ENCODE measurements at places on chromosomes 11 and 22.

- no peak for DNase-seq
Measured at GRCh38 chr11:120029321-120029720, 108.6 kb downstream of the TRIM29 start.

- no peak for DNase-seq
Measured at GRCh38 chr11:14852571-14853177, 39.4 kb downstream of the CYP2R1 start.

DNA sequence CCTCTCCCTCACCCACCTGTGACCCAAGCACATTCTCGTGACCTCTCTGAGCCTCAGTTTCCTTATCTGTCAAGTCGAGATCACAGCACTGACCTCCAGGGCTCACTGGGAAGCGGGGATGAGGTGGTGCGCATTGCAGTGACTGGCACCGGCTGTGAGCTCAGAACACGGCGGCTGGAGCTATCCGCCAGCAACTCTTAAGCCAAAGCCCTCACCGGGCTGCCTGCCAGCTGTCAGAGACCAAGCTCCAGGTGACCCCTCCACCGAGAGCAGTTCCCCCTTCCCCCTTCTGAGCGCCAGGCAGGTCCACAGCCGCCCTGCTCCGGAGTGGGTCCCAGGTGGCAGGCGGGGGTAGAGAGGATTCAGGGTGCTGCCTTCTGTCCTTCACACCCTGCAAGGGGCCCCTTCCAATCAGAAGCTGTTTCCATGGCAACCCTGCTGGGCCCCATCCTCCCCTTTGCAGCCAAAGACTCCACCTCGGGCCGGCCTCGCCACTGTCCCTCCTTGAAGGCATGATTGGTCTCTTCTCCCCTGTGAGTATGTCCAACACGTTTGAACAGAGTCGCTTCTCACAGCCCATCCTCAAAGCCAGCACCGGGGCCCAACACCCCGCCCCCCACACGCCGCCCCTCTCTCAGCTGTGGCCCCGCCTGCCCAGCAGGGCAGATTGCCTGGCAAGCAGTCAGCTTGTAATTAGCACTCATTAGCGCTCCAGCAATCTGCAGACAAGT, 98.7 kb downstream of the WNT7B start:
- DNase-seq, result no peak

DNA sequence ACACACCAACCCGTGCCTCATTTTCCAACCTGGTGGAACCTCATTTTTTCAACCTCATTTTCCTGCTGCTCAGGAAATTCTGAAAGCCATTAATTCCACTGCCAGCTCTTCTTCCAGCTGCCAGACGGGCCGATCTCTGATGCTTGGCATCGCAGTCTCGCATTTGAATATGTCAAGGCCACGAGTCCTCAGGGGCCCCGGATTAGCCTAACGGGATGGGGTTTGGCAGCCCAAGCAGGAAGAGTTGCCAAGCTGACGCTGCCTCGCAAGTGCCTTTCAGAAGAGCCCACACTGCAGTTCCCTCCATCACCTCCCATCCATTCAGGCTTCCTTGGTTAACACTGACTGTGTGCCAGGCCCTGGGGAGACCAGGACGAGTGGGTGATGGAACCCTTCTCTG, 8.7 kb downstream of the RASD2 start:
- DNase-seq, result no peak

GRCh38 chr11:19633276-19633675, 79.4 kb upstream of the NAV2 start:
- DNase-seq, result no peak

DNA sequence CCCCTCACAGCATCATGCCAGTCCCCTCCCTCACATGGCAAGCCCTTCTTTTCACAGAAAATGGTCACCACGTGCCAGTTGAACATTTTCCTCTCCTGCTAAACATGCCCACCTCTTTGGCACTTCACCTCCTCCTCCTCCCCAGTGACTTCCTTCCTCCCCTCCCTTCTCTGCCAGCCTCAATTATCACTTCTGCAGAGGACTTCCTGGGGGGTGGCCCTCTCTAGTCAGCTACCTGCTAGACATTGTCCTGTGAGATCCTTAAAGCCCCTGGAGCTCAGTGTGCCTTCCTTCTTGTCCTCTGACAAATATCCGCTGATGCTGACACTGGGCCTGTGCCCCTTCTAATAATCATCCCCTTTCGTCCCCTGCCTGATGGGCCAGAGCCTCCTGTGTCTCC, 43.2 kb upstream of the E2F8 start:
- no peak for DNase-seq

GRCh38 chr11:72998676-72999075, 143.4 kb downstream of the FCHSD2 start:
- no peak for DNase-seq

GRCh38 chr22:50620593-50621355, 7.2 kb downstream of the ARSA start:
- DNase-seq, result peak; percentile 73

DNA sequence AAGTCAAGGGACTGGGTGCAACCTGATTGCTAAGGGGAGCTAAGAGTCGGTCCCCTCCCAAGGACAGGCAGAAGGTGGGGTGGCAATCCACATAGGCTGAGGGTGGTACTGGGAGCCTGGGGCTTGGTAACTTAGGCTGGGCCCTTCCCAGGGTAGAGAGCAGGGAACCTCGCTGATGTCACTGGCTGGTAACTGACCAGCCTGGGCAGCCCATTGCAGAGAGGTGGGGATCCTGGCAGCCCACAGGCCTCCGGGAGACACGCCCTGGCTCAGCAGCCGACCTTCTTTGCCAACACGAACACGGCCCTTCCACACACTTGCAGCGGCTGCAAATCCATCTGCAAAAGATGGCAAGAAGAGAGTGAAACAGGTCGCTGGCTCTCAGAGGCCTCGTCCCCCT, 25.4 kb downstream of the A4GALT start:
- no peak for DNase-seq

GRCh38 chr11:109075976-109076375, 346.0 kb upstream of the C11orf87 start:
- DNase-seq, result no peak

- DNase-seq, result no peak
Measured at GRCh38 chr22:38852522-38852921, 8.7 kb upstream of the NPTXR start.

DNA sequence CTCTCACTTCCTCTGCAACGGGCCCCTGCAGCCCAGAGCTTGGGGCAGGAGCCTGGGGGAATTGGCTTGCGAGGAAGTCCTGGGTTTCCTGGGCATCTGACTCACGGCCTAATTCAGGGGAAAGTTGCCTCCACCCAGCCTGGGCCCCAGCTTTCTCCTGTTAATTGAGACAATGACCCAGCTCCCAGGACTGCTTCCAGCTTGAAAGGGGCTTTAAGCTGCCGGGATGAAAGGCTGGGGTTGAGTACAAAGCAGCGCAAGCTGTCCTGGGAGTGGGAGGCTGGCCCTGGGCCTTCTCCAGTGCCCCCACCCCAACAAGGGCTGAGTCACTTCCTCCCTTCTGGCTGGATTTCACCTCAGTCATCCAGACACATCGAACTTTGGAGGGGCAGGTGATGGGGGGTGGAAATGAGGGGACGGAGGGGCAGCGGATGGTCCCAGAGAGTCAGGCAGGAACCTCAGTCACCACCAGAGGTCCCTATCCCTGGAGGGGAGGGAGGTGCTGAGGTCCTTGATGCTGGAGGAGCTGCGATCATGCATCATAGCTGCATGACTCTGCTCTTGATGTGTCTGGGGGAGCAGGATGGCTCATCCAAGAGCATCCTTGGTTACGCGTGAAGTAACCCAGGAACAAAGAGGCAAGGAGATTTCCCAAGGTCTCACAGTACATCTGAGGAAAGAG, 30.1 kb upstream of the OAF start:
- DNase-seq, result no peak

- DNase-seq, result no peak
Measured at GRCh38 chr11:110465231-110465630, 35.5 kb downstream of the FDX1 start.

- no peak for DNase-seq
Measured at GRCh38 chr22:43616645-43617044, 195.5 kb downstream of the EFCAB6 start.

DNA sequence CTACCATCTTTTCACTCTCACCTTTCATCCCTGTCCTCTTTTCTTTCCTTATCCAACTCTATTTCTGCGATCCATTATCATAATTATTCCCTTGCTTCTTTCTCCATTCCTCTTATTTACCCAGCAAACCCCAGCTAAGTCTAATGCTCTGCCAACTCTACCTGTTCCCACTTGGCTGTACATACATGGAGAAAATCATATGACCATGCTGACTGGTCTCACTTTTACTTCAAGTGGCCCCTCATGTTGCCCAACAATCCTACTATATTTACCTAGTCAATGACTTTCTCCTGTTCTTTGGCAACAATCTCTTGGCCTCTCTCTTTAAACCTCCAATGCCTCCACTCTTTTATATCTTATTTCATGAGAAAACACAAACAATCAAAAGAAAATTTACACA, 94.1 kb downstream of the USP35 start:
- no peak for DNase-seq

DNA sequence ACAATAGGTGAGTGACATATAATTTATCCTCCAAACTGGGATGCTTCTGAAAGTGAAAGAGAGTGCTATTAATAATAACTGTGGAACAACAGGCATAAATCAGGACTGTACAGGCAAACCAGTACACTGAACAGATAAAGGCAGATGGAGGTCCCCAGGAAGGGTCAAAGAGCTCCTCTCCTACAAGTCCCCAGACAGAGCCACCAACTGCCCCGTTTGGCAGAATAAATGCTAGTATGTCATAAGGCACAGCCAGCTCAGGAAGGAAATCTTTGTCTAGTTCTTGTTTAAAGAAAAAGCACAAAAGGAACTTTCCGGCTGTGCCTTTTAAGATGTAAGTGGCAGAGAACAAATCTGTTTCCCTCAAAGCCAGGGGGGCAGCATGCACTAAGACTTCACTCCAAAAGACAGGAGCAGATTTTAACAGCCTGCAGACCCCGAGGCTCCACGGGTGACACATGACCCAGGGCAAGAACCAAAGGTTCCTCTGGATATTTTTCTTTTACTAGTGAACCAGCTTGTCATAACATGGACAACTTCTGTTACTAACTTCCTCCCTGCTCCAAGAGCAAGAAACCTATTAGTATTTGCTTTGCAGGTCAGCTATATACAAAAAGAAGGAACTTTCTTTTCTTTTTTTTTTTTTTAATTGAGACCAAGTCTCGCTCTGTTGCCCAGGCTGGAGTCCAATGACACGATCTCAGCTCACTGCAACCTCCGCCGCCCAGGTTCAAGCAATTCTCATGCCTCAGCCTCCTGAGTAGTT, 50.2 kb downstream of the MYH9 start:
- DNase-seq, result no peak

DNA sequence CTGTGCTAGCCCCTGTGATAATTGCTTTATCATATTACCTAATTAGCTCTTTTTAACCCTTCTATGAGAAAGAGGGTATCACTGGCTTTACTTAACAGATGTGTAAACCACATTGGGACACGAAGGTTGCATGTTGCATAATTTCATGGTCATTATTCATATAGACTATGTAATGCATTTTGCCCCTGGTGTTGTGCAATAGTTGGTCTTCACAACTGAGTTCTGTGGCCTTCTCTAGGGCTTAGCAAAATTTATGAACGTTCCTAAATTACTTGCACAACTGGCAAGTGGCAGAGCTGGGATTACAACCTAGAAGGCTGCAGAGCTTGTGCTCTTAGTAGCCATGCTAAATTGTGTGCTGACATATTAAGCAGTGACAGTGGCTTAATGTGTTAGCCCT, 34.6 kb upstream of the PDGFD start:
- DNase-seq, result no peak

DNA sequence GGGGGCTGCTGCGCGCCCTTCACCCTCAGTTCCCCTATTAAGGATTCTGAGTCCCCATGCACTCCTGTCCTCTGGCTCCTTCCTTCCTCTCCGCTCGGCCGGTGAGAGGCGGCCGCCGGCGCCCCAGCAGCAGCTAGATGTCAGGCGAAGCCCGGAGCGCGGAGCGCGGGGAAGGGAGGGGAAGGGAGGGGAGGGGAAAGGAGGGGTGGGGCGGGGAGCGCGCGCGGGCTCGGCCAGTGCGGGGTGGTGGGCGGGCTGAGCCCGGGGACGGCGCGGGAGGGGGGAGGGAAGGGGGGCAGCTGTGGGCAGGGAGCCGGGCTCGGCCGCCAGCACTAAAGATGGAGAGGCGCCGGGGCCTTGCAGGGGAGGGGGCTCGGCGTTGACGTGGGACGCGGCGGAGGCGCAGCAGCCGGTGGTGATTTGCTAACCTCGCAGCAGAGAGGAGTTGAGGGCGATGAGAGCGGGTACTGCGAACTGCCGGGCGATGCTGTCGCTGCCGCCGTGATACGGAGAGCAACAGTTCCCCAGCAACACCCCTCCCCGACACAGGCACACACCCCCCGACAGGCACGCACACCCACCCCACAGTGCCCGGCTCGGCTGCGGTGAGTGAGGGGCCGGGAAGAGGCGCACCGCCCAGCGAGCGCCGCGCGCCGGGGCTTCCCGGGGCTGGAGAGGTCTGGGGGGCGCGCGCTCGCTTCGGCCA, at the start of gene ZBTB16:
Gene ZBTB16, plus strand, starts transcription at position 434 of the 706 bp plus-strand sequence. CDS start 3,590 bp downstream, outside the sequence.
- DNase-seq, result peak; percentile 54
